Posterior vena cava (tissue), 2 donors: ENCODE measurements at places on chromosomes 1 and 21. TPM values are rescaled to one million over a fixed set of nuclear protein-coding genes. Genes with fewer than 3 reads are reported as not detected.

GRCh38 chr1:152859696-152860095 lies at the start of gene LCE7A:
TSS of gene LCE7A (plus strand) at chr1:152859996. CDS start at chr1:152860698, 702 bp downstream.
- DNase-seq, result no peak

GRCh38 chr1:111967886-111968285 lies 21.6 kb downstream of the KCND3 start:
- peak; percentile 13 for DNase-seq

- DNase-seq, result no peak
Observed at GRCh38 chr1:94643819-94644218, 102.3 kb upstream of the F3 start.

DNA sequence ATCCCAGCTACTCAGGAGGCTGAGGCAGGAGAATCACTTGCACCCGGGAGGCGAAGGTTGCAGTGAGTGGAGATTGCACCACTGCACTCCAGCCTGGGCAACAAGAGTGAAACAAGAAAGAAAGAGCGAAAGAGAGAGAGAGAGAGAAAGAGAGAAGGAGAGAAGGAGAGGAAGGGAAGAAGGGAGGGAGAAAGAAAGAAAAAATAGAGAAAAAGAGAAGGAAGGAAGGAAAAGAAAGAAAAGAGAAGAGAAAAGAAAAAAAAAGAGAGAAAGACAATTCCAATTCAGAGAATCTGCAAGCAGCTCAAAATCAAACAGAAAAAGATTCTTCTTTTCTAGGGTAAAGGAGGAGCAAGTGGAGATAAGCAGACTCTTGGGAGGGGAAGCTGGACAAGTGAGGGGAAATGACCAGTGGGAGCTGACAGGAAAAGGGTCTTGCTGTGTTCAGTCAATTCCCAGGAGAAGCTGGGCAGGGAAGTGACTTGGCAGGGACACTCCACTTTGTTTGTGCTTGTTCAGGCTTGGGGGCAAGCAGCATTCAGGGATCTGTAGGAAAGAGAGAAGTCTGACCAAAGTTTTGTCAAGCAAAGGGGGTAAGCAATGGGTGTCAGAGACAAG lies 3.6 kb upstream of the CAPN2 start:
- DNase-seq, result no peak

DNA sequence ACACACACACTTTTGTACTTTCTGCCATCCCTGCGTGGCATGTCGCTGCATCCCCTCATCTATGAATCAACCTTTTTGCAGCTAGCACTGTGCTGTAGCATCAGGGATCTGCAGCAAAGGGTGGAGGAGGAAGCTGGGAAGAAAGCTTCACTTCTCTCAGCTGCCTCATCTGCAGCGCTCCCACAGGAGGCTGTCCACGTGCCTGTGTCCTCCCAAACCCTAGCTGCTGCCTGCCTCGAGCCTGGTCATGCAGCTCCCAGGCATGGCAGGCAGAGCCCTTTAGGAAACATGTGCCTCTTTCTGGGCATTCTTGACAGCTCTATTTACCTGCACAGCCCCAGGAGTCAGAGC lies 262.1 kb upstream of the SGIP1 start:
- peak; percentile 84 for DNase-seq

GRCh38 chr1:94191216-94191615 lies 46.2 kb downstream of the ARHGAP29 start:
- DNase-seq, result no peak

DNA sequence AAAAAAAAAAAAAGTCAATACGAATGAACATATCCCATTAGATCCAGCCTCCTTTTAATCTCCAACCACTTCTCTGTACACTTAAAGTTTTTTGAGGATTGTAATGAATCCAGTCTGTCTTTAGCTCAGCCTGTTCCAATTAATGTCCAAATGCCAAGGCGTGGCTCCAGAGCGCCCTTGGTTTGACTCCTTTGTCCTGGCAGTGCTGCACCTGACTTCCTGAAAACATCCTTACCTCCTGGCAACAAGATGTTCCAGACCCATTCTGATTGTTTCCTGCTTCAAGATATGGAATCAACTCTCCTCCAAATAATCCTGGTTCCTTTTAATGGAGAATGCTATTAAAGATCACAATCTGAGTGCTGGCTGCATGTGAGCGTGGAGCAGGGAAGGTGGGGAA lies 74.1 kb upstream of the FAM20B start:
- DNase-seq, result no peak

GRCh38 chr1:116763787-116764465 lies 9.7 kb downstream of the CD2 start:
- no peak for DNase-seq

- DNase-seq, result no peak
Observed at GRCh38 chr1:200626853-200627534, 6.4 kb upstream of the KIF14 start.

DNA sequence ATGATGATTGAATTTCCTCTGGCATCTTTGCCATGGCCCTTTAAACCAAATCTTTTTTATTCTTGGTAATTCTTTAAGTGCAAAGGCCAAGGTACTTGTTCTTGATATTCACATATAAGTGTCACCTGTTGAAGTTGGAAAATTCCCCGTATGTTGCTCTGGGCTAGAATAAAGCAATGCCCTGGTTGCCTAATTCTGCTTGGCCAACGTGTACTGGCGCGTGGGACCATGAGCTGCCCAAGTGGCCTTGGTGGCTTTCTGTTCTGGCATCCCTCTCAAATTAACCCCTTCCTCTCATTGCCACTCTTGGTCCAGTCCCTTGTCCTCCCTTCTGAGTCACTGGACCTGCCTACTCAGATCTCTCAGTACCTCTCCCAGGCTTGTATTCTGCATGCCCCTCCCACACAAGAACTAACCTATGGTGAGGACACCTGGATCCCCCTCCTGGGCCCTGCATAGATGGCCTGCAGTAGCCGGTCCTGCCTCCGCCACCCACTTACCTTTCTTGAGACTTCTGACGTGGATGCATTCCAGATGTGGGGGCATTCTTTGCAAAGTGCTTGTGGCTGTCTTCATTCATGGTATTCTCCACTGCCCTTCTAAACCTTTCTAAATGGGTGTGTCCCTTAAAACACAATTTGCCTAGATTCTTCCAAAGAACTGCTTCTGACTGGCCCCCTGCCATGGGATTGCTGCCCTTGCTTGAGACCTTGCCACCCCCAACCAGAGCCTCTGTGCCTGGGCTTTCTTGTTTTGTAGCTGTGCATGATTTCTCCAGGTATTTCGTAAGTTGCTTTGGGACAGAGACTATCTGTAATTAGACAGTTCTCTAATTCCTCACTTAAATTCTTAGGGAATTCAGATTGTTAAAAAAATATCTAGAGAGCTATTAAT lies 152.4 kb downstream of the GALNT2 start:
- DNase-seq, result no peak

DNA sequence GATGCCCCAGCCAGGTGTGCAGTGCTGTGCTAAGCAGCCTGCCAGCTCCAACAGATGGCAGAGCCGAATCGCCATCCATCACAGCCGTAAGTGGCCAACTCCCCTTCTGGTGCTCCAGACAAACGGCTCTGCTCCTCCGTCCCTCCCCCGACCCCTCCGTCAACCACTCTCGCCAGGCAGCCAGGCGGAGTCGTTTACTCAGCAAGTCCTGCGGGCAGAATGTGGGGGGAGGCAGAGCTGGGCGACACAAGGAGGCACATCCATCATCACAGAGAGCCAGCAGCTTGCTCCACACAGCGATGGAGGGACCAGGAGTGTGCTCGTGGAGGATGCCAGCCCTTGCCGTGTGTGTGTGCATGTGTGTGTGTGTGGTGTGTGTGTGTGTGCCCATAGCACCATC lies 206.6 kb upstream of the GRIK3 start:
- no peak for DNase-seq

APOBEC4 gene
- total RNA-seq, result not detected

KIF14 gene
- 0.32 TPM for total RNA-seq

EPHA8 gene
- not detected for total RNA-seq

APCS gene
- not detected for total RNA-seq

SLC25A34 gene
- 1.6 TPM for total RNA-seq

OPTC gene
- total RNA-seq, result not detected

ANGPTL7 gene
- 4.7 TPM for total RNA-seq

AUNIP gene
- total RNA-seq, result not detected
